ENCODE measurements at places on chromosomes 12 and 14.

GRCh38 chr12:84920331-84920730 is 7.7 kb upstream of the SLC6A15 start:
- no peak for DNase-seq

- DNase-seq, result no peak
Measured at GRCh38 chr14:56581041-56581727, 1.6 kb downstream of the TMEM260 start.

GRCh38 chr12:76199808-76200207 is 115.3 kb upstream of the NAP1L1 start:
- DNase-seq, result no peak

DNA sequence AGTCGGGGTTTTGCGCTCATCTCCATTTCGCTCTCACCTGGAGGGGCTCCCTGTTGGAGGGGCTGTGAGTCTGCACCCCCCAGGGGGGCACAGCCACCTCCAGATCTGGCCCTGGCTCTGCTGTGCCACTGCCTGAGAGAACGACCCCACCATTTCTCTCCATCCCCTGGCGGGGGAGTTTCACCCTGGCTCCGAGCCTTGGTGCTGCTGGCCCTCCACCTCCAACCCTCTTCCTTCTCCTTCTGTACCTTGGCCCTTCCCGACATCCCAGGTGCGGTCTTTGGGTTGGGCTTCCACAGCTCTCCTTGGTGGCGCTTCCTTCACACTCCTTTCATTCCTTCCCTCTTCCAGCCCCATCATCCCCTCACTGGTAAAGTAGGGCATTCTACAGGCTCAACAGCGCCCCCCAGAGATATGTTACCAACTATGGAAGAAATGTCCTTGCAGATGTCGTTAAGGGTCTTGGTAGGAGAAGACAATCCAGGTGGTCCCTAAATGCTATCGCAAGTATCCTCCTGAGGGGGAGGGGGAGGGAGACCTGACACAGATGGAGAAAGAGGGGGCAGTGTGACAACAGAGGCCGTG is 16.3 kb downstream of the SERPINA1 start:
- DNase-seq, result no peak

GRCh38 chr12:112750971-112751370 is 40.6 kb upstream of the RPH3A start:
- no peak for DNase-seq

DNA sequence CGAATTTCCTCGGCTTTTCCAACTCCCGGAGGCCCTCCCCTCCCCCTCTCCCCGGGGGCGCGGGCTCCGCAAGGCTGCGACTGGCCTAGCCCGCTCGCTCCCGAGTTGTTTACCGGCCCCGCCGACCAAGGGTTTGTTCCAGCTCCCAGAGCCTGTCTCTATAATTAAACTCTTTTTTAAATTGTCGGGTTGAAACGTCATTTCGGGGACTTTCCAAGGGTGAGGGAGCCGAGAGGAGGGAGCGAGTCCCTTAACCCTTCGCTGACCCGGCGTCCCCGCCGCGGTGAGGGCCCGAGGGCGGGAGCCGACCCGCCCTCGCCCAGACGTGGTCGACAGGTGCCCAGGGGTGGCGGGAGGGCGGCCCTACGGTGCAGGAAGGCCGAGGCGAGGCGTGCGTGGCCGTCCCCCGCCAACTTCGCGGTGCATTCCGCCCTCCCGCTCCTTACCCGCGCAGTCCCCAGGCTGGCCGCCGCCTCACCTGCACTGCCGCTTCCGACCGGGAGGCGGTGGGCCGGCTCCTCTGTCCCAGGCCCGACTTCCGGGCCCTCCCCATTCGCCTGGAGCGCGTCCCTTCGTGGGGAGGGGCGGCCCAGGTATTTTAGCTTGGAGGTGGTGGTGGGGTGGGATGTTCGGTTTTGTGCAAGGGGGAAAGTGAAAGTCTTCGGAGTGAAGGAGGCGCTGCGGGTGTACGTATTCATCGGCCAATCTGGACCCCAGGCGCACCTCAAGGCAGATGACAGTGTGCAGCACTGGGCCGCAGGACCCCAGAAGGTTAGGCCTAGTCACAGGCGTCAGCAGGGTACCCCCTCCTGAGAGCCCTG is 2.9 kb upstream of the ZFP36L1 start:
- no peak for DNase-seq

GRCh38 chr14:33812601-33813000 is 138.3 kb downstream of the EGLN3 start:
- no peak for DNase-seq

DNA sequence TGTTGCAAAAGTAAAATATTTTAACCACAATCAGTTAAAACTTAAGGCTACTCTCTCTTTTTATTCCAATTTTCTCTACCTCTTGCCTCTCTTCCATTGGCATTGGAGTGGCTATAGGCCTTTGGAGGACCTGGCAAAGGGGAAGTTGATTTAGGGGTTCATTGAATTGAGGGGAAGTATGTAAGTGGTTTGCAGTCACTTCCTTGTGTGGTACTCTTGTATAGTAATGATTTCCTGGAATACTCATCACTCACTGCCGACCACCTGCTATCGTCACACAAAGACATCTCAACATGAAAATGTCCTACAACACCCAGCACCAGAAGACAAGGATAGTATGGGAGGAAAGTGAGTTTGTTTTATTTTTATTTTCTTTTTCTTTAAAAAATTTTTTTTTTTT is 45.7 kb upstream of the CPM start:
- no peak for DNase-seq

DNA sequence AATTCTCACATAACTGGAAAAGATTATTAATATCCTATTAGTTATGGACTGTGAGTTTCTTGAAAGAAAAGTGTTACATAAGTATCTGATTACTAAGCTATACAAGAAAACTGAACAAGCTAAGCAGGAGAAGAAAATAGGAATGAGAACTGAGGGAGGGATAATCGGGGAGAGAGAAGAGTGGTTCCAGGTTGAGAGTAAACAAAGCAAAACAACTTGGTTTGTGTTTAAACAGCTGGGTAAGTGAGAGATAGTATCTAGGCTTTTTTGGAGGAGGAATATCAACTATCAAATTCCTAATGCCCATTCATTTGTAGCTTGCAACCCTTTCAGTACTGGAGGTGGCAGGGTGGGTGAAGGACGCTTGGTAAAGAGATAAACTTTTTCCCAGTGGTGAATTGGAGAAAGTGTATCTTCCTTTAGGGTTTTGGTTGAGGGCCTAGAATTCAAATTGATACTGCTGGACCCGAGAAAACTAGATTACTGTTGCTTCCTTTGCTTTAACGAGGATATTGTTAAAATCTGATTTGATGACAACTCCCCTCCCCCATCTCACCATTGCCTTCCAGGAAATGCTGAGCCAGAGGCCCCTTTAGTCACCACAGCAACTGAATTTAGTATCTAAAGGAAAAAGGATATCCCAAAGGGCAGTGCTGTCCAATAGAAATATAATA is 2.0 kb upstream of the SLC2A3 start:
- DNase-seq, result peak; percentile 22

- DNase-seq, result no peak
Measured at GRCh38 chr14:22163051-22163450, 426.0 kb downstream of the DAD1 start.

DNA sequence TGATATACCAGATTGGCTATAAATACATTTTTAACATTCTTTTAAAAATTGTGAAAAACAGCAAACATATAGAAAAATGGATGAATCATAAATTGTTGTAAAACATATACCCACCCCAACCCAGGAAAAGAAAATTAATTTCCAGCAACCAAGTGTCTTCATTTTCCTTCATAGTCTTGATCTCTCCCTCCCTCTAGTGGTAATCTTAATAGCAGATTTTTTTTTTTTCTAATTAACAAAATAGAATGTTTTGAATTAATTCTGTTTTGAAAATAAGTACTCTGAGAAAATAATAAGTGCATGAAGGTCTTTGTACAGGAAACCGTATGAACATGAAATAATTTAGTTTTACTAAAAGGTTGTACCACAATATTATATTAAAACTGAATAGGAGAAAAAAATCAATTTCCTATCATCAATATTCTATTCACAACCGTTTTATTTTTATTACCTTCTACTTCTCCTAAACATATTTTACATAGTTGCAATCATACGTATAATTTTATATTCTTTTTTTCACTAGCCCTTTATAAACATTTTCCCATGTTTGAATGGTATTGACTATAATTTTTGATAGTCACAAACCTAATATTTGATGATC is 7.0 kb downstream of the ETNK1 start:
- DNase-seq, result no peak

DNA sequence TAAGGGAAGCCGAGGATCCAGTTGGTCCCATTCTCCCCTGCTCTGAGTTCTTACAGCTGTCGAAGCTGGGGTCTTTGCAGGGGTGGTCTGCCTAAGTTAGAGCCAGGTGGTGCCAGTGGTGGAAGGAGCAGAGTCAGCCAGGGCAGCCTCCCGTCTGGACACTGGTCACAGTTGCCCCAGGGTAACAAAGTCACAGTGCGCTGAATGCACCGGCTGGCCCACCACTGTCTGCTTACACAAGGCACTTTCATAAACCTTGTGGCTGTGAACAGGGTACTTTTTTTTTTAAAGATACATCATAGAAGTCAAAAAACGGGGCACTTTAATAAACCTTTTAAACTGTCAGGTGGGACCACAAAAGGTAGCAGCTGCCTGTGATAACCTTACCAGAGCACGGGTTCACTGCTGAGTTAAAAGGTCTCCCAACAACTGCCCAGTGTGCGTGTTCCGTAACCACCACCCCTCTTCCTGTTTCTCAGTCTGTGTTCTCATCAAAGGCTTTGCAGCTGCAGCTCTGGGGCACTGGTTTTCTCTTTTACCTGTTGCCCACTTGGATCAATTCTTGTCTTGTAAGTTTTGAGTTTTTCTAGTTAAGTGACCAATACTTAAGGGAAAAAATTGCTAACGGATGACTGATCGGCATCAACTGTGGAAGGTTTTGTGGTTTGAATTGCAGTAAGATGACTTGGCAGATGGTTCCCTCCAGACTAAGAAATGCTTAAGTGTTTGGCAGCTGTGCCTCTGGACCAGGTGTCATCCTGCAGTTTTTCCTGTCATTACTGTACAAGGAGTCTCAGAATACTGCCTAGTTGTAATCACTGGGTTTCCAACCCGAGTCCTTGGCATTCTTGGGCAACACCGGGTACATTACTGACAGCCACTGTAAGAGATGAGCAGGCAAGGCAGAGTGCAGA is 55.9 kb downstream of the DYNC1H1 start:
- DNase-seq, result peak; percentile 22

GRCh38 chr12:110745542-110746284 is 3.0 kb upstream of the PPP1CC start:
- DNase-seq, result no peak

- no peak for DNase-seq
Measured at GRCh38 chr12:108564724-108565123, 2.3 kb downstream of the ISCU start.

GRCh38 chr14:19823765-19824164 is 20.2 kb downstream of the OR4N2 start:
- no peak for DNase-seq

DNA sequence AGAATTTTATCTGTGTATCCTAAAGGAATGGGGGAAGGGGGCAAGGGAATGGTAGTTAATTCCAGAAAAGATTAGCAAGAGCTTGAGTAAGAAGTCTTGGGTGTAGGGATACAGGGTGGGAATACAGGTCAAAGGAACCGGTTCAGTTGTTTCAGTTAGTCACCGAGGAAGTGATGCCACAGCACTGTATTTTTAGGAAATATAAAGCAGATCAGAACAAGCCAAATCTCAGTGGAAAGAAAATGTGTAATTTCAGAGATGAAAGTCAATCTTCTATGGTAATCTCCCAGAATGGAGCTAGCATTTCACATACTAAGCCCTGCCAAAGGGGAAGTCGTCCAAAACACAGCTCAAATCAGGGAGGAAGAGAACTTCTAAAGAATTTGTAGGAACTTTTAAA is 4.7 kb upstream of the TUBA1C start:
- no peak for DNase-seq

- DNase-seq, result no peak
Measured at GRCh38 chr12:24977060-24977459, 28.2 kb upstream of the BCAT1 start.

DNA sequence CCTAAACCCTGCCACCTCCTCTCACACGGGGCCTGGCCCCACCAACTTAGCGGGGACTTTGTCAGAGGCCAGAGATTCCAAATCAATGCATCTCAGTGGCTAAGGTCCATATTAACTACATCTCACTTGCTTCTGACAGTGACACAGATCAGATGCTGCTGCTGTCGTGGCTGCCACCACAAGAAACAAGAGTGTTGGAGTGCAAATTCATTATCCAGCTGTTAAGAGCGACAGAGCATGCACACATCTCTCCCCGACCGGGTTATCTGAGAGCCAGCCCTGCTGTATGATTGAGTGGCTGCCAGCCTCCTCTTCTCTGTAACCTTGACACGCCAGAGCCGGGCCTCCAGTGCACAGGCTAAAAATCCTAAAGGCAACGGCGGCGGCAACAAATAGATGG is 40.2 kb downstream of the SPRING1 start:
- no peak for DNase-seq

DNA sequence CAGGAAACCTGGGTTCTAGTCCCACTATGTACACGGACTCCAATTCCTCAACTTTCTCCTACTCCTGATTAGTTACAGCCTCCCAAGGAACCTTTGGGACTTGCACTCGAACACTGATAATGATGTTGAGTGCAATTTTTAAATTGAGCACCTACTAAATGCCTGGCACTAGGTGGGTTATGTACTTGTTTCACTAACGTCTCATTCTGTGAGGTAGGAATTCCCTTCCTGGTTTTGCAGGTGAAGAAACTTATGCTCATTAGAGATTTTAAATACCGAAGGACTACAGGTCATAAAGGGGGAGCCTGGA is 536 bp downstream of the PARPBP start:
- no peak for DNase-seq

GRCh38 chr14:84804895-84805294 is 725.0 kb upstream of the FLRT2 start:
- DNase-seq, result no peak

DNA sequence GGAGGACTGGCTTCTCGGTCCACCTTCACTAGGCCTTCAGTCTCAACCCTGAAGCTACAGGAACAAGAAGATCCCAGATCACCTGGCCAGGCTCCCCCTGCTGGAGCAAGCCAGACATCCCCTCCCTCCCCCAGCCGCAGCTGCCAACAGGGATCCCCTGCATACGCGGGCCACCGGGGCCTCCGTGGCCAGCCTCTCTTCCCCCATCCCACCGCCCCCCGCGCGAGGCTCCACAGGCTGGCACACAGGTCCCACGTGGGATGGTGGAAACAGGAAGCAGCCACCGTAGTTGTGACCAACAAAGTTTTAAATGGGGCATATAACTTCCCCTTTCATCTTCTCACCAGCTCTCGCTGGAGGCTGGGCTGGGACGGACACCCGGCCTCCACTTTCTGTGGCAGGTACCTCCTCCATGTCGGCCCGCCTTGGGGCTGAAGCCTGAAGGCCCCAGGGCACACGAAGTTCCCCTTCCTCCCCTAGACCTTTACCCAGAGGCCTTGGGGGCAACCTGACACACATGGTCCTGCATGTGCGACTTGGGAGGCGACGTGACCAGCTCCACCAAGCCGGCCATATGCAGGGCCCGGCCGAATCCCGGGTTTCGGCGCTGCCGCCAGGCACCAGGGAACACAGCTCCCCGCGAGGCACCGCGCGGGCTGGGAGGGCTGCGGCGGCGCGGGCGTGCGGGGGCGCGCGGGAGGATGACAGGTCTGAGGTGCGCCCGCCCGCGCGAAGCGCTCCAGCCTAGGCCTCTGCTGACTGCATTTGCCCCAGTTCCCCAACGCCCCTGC is 44.4 kb upstream of the PNMA1 start:
- DNase-seq, result peak; percentile 44
